ENCODE measurements at places on chromosomes 5 and 9. TPM values are rescaled to one million over a fixed set of nuclear protein-coding genes. Genes with fewer than 3 reads are reported as not detected.

COQ4 gene
- 61.7 TPM for total RNA-seq

OR13D1 gene
- total RNA-seq: not detected

SEMA4D gene
- total RNA-seq: 1.3 TPM

GABRA6 gene
- total RNA-seq: not detected

RANBP17 gene
- 2.9 TPM for total RNA-seq

PCDHA9 gene
- total RNA-seq: 0.13 TPM

ENTREP1 gene
- 3.3 TPM for total RNA-seq

ANKRD31 gene
- total RNA-seq: not detected

SPATA9 gene
- 0.39 TPM for total RNA-seq

ARHGEF39 gene
- 3.1 TPM for total RNA-seq

ZNF354C gene
- total RNA-seq: 3.1 TPM

ZNF608 gene
- 11.0 TPM for total RNA-seq

MFAP3 gene
- 46.0 TPM for total RNA-seq

C9orf50 gene
- total RNA-seq: 0.47 TPM

PRSS3 gene
- 19.8 TPM for total RNA-seq

ORM2 gene
- total RNA-seq: not detected

FOXI1 gene
- total RNA-seq: not detected
